ENCODE measurements at places on chromosomes 5 and 9. TPM values are rescaled to one million over a fixed set of nuclear protein-coding genes. Genes with fewer than 3 reads are reported as not detected.
A peak's percentile ranks its signal among the peaks of the same experiment; 100 is the strongest.

The GCNT1 gene
- 8.0 TPM for total RNA-seq

The SEC61B gene
- total RNA-seq, result 122 TPM

The CACFD1 gene
- total RNA-seq, result 2.4 TPM

- H3K4me1 ChIP-seq, result peaks cover 38% of the 10 kb centered on the region
- no peaks in the 10 kb centered on the region for H3K36me3 ChIP-seq
- H3K27ac ChIP-seq, result no peak overlapping the region
- no peak for DNase-seq
- peaks cover 1% of the 10 kb centered on the region for H3K27me3 ChIP-seq
Observed at GRCh38 chr5:14362491-14362890, 219.1 kb upstream of the OTULINL start.

- no peak for DNase-seq
- no peak overlapping the region for H3K27ac ChIP-seq
- no peak overlapping the region for H3K4me3 ChIP-seq
- H3K36me3 ChIP-seq, result no peaks in the 10 kb centered on the region
- no peaks in the 10 kb centered on the region for H3K4me1 ChIP-seq
- no peaks in the 10 kb centered on the region for H3K27me3 ChIP-seq
Observed at GRCh38 chr5:156396063-156396829, 69.3 kb downstream of the SGCD start.

GRCh38 chr5:172939071-172939470, 20.2 kb upstream of the RPL26L1 start:
- no peak overlapping the region for H3K4me3 ChIP-seq
- peak; percentile 39 for DNase-seq
- peaks cover 1% of the 10 kb centered on the region for H3K4me1 ChIP-seq
- peaks cover 5% of the 10 kb centered on the region for H3K36me3 ChIP-seq
- H3K27me3 ChIP-seq, result no peaks in the 10 kb centered on the region
- no peak overlapping the region for H3K27ac ChIP-seq

The LECT2 gene
- not detected for total RNA-seq

Data from activated CD8-positive, alpha-beta T cell treated with anti-CD3 and anti-CD28 coated beads, Interleukin-2, amount 10 ng/mL, durations not matched to agents 7 days and 5 days (primary cell).